ENCODE measurements at places on chromosomes 11 and 22.

DNA sequence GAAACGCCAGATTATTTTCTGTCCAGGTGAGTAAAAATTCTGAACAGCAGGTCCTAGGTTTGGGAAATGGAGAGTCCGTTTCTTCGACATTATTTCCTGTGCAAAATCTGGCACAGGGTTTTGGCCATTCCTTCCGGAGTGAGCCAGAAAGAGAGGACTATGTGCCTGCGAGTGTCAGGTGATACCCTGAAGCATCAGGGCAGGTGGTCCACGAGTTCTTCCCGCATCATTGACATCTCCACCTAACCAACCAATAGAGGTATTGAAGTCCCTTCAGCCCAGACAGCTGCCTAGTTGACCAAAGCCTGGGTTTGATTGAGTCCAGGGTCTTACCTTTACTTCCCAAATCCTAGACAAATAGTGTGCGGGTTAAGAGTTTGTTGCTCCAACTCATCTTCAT, 808 bp downstream of the SNAP29 start:
- DNase-seq: no peak

DNA sequence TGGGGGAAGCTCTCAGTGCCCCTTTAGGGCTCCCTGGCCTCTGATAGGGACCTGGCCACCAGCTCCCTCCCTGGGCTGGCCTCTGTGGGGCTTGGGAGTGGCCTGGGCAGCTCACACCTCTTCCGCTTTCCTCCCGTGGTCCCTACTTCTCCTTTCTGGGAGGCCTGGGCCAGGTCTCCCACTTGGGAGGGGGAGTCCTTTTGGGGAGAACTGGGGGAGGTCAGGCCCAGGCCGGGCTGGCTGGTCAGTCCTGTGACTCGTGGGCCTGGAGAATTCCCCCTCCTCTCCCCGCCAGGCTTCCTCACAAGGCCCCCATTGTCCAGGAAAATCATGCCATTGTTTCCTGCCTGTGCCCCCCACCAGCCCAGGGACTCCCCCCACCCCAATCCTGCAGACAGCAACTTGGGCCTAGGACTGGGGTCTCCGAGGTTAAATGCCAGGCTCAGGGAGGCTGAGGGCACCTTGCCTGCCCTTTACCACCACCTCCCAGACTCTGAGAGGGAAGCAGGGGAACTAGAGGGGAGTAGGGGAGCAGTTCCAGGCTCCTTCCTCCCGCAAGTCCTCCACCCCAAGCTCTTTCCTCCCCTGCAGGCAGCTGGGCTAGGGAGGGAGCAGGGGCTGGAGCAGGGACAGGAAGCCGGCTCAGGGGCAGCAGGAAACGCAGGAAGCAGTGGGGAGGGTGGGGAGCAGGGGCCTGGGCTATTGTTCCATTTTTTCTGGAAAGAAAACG, 2.8 kb downstream of the MAP3K11 start:
- peak; percentile 78 for DNase-seq

DNA sequence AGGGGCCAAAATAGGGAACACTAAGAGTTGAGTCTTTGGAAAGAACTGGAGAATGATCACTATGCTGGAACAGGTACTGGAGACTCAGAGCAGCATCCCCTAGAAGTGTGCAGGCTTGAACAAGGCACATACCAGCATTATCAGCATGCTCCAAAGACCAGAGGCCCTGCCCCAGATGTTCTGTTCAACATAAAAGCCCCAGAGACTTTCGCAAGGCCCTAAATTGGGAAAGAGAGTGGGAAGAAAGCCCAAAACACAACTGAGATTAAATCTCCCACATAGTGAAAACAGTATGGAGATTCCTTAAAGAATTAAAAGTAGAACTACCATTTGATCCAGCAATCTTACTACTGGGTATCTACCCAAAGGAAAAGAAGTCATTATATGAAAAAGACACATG, 9.4 kb downstream of the CNGA4 start:
- DNase-seq: no peak

DNA sequence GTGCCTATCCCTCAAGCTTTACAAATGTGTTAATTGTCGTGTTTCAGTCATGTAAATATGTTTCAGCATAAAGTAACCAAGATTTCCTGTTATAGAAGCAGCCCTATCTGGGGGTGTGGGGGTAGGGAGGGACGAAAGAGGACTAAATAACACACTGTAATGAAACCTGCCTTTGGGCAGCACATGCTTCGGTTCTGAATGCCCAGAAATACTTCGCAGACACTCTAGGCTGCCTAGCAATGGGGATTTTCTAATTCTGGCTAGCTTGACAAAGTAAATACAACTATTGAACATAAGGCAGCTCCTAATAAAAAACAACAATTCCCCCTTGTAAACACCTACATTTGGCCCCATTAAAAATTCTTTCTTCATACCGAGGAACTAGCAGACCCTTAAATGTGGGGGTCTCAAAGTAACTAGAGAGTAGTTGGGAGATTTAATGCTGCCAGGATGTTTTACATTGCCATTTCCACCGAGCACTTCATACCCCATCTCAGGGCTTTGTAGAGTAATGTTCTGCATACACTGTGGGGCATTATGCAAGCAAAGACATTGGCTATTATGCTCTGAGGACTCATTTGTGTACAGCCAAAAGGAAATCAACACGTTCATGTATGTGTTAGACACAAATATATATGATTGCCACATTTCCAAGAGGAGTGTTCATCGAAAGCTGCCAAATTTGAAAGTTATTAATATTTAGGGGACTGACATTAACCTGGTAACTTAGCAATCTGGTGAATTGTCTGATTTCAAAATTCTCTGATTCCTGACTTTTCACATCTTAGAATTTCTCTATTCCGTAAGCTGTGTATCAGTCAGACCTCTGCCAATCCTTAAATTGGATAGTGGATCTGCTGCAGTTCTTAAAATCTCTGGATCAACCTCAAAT, 42.1 kb downstream of the PAX6 start:
- no peak for DNase-seq

DNA sequence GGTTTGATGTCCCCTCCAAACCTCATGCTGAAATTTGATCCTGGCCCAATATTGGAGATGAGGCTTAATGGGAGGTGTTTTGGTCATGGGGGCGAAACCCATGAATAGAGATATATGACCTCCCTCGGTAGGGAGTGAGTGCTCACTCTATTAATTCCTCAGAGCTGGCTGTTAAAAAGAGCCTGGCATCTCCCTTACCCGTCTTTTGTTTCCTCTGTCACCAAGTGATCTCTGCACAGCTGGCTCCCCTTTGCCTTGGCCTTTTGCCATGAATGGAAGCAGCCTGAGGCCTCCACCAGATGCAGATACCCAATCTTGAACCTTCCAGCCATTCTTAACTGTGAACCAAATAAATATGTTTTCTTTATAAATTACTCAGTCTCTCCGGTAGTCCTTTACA, 4.5 kb upstream of the CCDC81 start:
- no peak for DNase-seq

DNA sequence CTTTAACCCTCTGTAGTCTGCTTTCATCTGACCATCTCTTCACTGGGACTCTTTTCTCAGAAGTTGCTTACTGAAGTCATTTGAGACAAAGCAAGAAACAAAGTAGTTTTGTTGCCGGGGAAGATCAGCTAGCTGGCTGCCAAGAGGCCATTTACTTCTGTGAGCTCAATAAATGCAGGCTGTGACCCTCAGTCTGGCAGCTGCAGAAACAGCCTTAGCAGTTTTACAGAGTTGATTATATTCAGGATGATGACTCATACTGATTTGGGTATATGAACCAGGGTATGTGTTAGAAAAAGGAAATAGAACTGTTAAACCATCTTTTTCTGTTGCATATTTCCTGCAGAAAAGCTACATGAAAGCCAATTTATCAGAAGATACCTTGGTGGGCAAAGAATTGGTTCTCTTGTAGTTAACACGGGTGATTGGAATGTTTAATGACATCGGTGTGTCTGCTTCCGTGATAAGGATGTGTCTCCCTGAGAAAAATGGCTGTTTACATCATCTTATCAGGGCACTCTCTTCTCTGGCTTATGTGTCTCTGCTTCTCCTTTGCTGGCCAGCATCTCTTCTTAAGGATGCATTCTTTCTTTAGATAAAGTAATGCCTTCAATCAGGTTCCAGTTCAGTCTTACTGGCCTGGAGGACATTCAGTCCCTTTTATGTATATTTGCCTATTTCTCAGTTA, 18.5 kb downstream of the FIBIN start:
- DNase-seq: no peak

DNA sequence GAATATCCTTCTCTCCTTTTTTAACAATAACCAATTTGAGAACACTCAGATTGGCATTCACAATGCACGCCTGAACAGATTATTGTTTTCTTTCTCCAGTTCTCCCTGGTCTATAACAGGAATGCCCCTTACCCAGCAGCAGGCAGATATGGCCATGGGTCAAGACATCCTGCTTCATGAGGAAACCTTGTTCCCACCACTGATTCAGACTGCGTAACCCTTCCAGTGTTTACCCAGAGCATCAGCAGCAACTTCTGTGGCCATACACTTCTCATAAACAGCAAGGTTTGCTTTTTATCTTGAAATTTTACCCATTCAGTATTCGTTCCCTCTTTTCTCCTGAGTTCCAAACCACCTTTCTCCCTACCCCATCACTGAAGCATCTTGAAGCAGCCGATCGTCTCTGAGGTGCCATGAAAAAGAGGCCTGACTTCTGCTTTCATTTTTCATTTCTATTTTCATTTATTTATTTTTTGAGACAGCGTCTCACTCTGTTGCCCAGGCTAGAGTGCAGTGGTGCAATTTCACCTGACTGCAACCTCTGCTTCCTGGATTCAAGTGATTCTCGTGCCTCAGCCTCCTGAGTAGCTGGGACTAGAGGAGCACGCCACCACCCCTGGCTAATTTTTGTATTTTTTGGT, 9.6 kb downstream of the PTS start:
- no peak for DNase-seq

GRCh38 chr11:113526521-113526920, 51.3 kb upstream of the DRD2 start:
- no peak for DNase-seq

- no peak for DNase-seq
Observed at GRCh38 chr11:105953886-105954285, 68.2 kb downstream of the MSANTD4 start.

All from Right ventricle myocardium superior (tissue), 1 donor.